ENCODE measurements at places on chromosomes 1 and 21.

GRCh38 chr1:3013371-3014049 is 7.8 kb upstream of the ACTRT2 start:
- DNase-seq, result no peak

DNA sequence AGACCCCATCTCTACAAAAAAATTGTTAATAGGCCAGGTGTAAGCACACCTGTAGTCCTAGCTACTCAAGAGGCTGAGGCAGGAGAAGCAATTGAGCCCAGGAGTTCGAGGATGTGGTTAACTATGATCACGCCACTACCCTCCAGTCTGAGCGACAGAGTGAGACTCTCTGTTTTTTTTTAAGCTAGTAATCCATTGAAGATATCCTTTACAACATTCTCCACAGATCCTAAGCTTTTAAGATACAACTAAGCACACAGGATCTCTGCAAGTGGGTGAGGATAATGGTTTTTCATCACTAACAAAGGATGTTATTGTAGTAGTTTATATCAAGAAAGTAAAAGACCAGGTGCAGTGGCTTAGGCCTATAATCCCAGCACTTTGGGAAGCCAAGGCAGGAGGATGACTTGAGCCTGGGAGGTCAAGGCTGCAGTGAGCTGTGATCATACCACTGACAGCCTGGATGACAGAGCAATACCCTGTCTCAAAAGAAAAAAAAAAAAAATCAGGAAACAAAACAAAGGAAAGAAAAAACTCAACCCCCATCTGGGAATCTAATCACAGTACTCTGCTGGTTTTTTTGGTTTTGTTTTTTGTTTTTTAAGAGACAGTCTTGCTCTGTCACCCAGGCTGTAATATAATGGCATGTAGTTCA is 166.1 kb downstream of the RERE start:
- DNase-seq, result peak; percentile 40

DNA sequence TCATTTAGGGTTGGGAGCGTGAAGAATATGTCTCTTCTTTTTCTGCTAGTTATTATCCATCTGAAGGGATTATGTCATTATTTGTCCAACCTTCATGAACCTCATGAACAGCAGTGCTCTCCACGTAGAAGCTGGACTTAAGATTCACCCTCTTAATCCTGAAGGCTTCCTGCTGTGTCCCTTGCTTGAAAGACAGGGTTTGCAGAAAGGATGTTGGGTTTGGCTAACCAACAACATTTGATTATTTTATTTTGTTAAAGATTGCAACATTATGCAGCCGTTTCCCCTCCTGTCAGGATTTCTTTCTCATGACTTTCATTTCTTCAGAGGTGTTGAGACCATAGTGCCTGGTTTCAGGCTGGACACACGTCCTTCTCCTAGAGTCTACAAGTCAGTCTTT is 75.2 kb downstream of the NGF start:
- no peak for DNase-seq

DNA sequence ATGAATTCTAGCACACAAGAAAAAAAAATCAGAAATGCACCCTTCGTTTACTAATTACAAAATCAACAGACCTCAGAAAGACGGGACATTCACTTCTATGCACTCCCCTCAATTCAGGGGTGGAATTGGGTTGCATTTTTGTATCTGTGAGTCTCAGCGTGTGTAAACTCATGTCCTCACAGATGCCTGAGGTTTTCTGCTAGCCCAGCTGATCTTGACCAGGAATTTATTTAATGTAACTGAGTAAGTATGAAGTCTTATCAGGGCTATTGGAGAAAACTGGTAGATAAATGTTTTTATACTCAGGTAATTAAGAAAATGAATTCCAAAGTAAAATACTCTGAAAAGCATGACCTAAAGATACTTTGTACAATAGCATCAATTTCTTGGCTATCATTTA is 167.7 kb downstream of the RUNX1 start:
- no peak for DNase-seq

GRCh38 chr1:234624724-234625117 is 14.7 kb upstream of the IRF2BP2 start:
- no peak for DNase-seq

DNA sequence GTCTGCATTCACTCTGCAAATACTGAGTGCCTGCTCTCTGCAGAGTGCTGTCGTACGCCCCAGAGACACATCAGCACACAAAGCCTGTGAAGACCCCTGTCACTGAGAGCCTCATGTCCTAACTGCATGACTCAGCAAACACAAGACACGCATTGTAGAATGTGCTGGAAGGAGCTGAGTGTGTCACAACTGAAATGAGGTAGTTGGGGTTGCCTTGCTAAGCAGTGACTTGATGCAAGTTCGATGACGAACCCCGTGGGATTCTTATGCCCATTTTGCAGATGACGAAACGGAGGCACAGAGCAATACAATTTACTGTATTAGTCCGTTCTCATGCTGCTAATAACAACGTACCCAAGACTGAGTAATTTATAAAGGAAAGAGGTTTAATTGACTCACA is 65.1 kb downstream of the RIPK4 start:
- DNase-seq, result no peak

- DNase-seq, result no peak
These were observed 48.6 kb upstream of the PCBP3 start for GRCh38 chr21:45594721-45595489.

- peak; percentile 50 for DNase-seq
These were observed 671 bp upstream of the PYGO2 start for GRCh38 chr1:154962156-154962749.

DNA sequence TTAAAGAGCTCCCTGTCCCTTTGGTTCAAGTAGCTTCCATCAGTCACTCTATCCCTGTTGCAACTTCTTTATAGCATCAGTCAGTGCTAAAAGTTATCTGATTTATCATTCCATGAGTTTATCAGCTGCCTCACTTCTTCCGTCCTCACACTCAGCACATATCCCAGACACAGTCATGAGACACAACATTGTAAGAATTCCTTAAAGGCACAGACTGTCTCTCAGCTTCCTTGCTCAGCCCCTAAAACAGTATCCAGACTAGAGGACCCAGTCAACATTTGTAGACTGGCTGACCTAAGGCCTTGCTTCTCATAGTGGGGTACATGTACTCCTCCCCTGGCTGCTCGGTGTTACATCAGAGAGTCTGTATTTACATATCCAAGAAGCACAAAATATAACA is 164.9 kb upstream of the ADGRL2 start:
- no peak for DNase-seq

DNA sequence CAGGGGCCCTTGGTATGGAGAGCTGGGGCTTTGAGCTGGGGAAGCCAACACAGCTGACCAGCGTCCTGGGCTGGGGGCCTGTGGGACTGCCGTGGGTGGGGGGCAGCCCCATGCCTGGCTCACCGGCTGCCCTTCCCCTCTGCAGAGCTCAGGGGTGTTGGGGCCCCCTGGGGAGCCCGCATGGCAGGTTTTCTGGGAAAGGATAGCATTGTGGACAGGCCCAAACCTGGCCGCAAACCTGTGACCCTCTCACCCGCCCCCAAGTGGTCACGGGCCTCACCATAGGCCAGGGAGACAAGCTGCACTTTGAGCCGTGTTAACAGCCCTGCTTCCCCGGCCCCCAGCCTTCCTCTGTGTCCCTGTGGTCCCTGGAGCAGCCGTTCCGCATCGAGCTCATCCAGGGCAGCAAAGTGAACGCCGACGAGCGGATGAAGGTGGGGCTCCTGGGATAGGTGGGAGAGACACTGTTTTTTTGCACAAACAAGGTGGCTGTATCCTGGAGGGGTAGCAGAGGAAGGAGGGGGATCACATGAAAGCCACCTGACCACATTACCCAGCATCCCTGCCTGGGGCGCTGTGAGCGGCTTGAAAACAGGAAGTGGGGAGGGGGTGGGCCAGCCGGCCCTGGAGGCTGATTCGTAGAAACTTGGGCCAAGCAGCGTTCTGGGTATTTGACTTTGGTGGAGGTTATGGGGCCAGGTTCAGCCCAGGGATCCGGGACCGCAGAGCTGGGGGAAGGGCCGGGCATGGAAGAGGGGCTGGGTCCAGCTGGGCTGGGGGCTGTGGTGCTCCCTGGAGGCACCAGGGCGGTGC is 65.9 kb downstream of the PIK3CD start:
- peak; percentile 95 for DNase-seq

DNA sequence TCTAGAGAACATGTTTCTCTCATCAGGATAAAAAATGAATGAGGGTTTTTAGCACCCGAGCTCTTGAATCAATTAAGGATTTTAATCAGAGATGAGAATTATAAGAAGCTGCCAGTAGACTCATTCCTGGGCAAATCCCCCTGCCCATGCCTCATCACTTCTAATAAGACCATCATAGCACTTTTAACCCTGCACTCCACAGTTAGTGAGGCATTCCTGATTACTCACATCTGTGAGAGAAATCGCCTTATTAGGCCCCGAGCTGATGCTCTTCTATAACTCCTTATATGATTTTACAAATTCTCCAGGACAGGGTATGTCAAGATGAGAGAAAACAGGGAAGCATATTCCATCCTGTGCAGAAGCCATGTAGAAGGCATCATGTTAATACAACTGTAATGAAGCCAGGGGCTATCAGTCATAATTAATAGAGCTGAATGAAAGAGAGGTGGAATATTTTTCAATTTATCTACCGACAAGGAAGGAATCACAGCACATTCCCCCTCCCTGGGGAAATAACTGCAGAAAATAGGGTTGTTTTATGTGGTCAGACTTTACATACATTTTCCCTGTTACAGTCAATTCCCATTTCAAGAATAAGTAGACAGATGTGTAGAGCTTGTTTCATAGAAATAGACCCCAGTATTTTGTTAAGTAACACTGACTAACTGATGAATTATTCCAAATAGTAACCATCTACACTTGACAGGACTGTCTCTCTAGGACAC is 272.7 kb downstream of the HHIPL2 start:
- no peak for DNase-seq

DNA sequence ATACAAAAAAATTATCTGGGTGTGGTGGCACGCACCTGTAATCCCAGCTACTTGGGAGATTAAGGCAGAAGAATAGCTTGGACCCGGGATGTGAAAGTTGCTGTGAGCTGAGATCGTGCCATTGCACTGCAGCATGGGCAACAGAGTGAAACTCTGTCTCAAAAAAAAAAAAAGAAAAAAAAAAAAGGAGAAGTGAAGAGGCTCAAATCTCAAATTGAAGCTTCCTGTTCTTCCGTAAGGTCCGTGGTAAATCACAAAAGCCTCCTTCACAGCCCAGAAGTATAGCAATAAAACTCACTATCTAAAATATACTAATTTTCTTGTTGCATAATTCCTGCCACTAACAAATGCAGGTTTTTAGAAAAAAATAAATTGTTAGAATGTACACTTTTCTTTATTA is 498.2 kb upstream of the BRINP3 start:
- DNase-seq, result no peak

DNA sequence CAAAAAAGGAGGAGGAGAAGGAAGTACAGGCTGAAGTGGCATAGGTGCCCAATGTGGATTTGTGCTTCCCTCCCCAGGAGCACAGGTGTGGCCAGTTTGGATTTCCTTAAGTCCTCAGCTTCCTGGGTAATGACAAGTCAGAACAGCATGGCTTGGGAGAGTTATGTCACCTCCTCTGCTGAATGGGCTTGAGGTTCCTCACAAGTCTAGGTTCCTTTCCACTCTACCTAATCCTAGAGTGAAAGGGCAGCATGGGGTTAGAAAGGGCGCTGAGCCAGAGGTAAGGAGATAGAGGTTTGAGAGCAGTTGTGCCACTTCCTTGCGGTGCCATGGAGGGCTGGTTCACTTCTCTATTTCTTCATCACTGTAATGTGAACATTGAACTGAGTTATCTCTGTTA is 35.5 kb upstream of the IL20 start:
- peak; percentile 21 for DNase-seq

DNA sequence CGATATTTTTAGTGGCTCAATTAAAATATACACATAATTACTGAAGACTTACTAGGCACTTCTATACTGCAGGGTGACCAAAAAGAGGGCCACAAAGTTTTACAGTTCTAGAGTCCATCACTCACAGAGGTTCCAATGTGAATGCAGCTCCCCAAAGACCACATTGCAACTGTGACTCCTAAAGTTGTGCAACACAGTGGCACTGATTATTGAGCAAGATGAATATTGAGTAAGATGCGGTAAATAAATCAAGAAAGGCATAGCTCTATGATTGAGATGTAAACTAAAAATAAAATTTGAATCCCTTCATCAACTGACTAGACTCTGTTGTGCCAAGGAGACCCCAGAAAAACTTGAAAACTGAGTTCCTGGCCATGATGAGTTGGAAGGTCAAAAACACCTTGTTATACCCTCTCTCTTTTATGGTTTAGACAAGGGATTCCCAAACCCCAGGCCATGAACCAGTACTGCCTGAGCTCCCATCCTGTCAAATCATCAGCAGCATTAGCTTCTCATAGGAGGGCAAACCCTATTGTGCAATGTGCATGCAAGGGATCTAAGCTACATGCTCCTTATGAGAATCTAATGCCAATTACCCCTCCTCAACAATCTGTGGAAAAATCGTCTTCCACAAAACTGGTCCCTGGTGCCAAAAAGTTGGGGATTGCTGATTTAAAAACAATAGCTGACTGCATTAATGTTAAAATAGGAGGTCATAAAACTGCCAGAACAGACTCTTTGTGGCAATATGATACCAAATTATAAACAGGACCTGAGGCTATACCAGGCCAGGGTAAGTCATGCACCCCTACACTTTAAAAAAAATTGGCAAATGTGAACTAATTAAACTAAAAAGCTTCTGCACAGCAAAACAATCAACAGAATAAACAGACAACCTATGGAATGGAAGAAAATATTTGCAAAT is 94.3 kb downstream of the ADGRL4 start:
- DNase-seq, result no peak

GRCh38 chr1:46130121-46130520 is 2.3 kb downstream of the PIK3R3 start:
- no peak for DNase-seq

GRCh38 chr21:41819236-41819855 is 52.5 kb upstream of the RIPK4 start:
- no peak for DNase-seq

DNA sequence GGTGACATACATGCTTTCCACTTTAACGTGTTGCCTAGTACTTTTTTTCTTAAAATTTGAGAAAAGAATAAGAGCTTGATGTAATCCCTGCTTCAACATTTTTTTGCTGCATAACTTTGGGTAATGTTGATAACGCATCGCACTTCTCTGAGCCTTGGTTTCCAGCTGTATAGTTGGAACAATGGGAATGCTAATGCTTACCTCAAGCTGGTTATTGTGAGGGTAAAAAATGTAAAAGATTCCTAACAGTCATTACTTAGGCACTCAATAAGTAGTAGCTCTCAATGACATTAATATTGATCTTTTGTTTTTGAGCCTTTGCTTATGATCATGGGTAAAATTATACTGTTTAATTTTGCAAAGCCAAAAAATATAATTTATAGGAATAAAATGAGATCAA is 683.3 kb upstream of the CXADR start:
- no peak for DNase-seq

- no peak for DNase-seq
These were observed 20.4 kb downstream of the CSDE1 start for GRCh38 chr1:114737314-114737849.

- DNase-seq, result peak; percentile 45
These were observed 35.1 kb downstream of the PTPRF start for GRCh38 chr1:43565600-43566360.

GRCh38 chr1:233796146-233796783 is 108.2 kb upstream of the SLC35F3 start:
- no peak for DNase-seq

GRCh38 chr21:35482933-35483662 is 434.0 kb upstream of the RUNX1 start:
- no peak for DNase-seq

Data from natural killer cell (primary cell).